ENCODE measurements at places on chromosomes 6 and 20.

DNA sequence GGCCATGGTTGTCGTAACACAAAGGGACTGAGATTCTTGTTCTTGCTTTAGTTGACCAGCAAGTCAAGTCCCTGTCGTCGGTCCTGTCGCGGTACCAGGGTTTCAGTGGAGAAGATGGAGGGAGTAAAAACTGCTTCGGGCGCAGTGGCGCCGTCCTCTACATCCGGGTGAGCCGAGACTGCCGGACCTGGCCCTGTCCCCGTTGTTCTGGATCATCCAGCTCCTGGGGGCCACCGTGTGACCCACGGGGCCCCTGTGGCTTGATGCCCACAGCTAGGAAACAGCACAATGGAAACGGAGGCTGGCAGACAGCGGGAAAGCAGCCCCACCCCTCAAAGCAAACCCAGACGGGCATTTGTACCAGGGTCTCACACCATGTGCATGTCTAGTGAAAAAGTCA is 15.0 kb downstream of the MTG2 start:
- no peak for DNase-seq

- no peak for DNase-seq
These were observed 375.0 kb downstream of the CDC5L start for GRCh38 chr6:44762496-44762895.

- DNase-seq = peak; percentile 94
These were observed 52.4 kb upstream of the RNF24 start for GRCh38 chr20:4067600-4068261.

- DNase-seq = peak; percentile 23
These were observed 96.1 kb downstream of the VEGFA start for GRCh38 chr6:43865932-43866645.

- no peak for DNase-seq
These were observed 148.1 kb downstream of the CEBPB start for GRCh38 chr20:50338479-50339391.

- no peak for DNase-seq
These were observed 809.9 kb downstream of the KIF16B start for GRCh38 chr20:15763366-15763765.

- DNase-seq = peak; percentile 42
These were observed 14.3 kb upstream of the FAM135A start for GRCh38 chr6:70398783-70399728.

- DNase-seq = no peak
These were observed 293.0 kb upstream of the CNR1 start for GRCh38 chr6:88459189-88459588.

GRCh38 chr6:26170181-26170580 is 83.0 kb downstream of the HFE start:
- no peak for DNase-seq

GRCh38 chr6:70415247-70415646 is 1.9 kb downstream of the FAM135A start:
- no peak for DNase-seq

DNA sequence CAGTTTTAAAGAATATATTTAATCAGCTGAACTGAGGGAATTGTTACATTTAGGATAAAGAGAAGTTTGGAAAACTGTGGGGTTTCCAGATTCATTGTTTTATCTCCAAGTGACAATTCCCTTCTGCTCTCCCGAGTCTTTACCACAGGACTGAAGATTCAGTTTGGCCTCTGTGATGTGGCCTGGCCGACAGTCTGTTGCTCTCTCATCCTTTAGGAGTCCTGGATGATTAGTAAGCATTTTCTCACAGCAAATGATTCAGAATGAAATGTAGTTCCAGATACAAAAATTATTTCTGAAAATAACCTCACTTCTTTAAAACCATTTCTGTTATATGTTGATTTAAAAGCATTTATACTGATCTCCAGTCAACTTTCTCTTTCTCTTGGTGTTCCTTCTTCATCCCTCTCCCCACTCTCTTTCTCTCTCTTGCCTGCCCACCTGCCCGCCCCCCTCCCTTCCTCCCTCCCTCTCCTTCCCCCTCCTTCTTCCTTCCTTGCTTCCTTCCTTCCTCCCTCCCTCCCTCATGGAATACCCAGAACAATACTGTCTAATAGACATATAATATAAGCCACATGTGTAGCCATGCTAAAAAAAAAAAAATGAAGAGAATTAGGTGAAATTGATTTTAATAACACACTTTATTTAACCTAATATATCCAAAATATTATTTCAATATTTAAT is 254.9 kb downstream of the PRL start:
- DNase-seq = peak; percentile 74

- no peak for DNase-seq
These were observed 79.7 kb downstream of the EDN1 start for GRCh38 chr6:12369781-12370262.

- no peak for DNase-seq
These were observed 47.4 kb upstream of the SAMD3 start for GRCh38 chr6:130269969-130270635.

GRCh38 chr6:100152201-100152600 is 158.2 kb upstream of the MCHR2 start:
- DNase-seq = peak; percentile 40

DNA sequence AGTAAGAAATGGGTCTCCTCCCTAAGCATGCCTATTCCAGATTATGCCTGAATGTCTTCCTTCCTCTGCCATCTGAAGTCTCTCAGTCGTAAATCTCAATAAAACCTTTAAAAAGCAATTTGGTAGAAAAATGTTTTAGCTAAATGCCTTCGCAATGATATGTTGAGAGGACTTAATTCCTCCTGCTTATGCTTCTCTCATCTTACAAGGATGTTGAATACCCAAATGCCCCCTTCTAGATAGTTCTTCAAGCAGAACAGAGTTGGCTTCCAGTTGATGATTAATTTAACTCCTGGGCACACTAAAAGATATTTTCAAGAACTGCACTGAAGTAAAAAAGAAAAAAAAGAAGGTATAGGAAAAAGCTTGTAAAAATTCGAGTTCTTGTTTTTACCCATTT is 275.0 kb upstream of the SPTLC3 start:
- no peak for DNase-seq

DNA sequence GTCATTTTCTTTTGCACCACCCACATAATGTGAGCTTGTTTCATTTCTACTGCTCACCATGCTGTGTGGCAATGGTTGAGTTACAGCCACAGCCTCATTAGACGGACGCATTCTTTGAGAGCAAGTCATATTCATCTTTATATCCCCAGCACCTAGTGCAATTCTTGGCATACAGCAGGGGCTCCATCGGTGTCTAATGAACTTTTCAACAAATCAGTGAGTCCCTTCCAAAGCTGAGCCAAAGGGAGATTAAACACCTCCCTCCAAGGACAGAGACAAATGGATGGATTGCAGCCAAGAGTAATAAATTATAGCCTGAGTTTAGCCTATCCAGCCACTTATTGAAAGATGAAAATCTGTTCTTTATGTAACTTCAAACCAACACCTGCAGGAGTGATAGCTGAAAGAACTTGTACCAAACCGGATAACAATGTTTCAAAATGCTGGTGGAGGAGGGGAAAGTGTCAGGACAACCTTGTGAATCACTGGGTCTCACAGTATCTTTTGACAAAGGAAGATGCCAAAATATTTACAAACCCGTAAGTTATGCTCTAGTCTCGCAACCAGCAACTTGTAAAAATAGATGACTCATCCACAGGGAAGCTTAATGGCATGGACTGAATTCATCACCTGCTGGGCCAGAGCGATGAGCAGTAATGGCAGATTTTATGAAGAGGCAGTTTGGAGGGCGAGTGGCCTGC is 139.0 kb downstream of the PXDC1 start:
- peak; percentile 96 for DNase-seq

- peak; percentile 78 for DNase-seq
These were observed 87.1 kb upstream of the NT5E start for GRCh38 chr6:85362652-85363310.

DNA sequence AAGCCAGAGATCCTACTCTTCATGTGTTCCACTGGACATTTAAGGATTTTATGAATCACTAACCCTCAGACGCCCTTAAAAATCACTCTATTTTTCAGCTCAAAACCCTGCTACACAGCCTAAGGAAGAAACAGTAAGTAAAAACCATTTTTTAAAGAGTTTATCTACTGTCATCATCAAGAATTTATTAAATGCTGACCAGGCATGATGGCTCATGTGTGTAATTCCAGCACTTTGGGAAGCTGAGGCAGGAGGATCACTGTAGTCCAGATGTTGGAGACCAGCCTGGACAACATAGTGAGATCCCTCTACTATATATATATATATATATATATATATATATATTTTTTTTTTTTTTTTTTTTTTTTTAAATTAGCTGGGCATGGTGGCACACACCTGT is 124.2 kb upstream of the ID4 start:
- DNase-seq = no peak

- no peak for DNase-seq
These were observed 52.9 kb upstream of the GPR31 start for GRCh38 chr6:167210375-167211294.

GRCh38 chr6:151380848-151381205 is 10.5 kb downstream of the ZBTB2 start:
- no peak for DNase-seq

DNA sequence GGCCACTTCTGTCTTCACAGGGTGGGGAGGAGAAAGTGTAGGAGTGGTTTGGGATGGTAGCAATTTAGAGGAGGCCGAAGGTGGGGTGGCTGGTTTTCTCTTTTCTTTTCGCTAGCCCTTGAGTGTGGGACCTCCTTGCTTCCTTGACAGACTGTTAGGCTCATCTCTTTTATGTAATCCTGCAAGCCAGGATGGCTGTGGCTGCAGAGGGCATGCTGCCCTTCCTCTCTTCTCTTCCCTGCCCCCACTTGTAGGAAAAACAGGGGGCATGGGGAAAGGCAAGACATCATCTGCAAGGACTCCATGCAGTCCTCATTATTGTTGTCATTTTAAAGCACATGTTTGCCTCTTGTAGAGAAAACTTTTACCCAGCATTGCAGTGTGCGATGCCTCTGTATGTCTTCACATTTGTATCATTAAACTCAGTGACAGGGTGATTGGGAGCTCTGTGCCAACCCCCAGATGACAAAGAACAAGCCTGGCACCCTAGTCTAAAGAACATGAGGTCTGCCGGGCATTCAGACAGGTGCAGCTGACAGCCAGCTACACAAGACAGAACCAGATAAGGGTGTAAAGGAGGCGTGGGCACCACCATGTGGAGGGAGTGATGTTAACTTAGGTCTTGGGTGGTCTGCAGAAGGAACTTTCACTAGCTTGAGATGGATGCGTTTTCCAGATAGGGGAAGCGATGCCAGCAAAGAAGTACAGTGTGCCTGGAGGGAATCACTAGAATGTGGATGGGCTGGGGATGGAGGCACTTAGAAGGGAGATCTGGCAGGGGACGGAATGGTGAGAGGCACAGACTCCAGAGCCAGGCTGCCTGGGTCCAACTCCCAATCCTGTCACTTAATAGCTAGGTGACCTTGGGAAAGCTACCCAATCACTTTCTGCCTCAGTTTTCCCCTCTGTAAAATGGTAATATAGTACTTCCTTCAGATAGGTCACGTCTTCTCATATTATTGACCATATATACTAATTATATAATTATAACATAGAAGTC is 207.6 kb downstream of the TBC1D7 start:
- no peak for DNase-seq

DNA sequence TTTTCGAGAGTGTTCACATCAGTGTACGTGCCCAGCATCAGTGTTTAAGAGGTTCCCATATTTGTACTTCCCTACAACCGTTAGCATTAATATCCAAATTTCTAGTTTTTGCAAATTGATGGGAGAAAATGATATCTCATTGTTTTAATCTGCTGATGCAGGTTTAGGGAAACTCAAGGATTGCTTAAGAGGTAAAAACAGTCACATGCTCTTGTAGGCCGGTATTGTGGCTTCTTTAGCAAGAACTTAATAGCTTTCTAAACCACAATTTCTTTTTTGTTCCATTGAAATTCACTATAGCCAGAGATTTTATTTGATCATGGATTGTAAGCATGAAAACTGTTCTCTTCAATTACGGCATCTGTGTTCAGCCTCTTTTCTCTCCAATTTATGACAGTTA is 29.5 kb downstream of the BEND6 start:
- DNase-seq = peak; percentile 50

GRCh38 chr20:19583532-19584175 is 174.4 kb upstream of the RIN2 start:
- peak; percentile 34 for DNase-seq

DNA sequence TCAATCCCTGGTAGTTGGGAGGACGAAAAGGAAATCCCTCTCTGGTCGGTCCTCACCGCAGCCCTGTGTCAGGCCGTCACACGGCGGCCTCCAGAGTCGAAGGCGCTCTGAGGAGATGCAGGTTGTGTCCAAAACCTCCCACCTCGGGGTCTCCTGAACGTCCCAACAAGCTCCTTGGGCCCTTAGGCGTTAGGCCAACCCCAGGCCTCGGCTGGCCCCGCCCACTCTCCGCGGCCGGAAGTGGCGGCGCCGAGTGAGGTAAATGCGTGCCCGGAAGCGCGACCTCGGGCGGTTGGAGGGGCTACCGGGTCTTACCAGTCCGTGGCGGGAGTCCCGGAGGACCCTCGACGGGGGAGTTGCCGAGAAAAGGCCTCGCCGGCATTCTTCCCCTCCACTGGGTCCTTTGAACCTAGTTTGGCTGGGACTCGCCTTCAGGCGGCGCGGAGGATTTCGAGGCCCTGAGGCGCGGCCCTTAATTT is at the start of gene TDRD6:
TDRD6 (plus strand) TSS at position 267 of the 479 bp plus-strand sequence. CDS start 244 bp downstream, outside the sequence.
- no peak for DNase-seq

DNA sequence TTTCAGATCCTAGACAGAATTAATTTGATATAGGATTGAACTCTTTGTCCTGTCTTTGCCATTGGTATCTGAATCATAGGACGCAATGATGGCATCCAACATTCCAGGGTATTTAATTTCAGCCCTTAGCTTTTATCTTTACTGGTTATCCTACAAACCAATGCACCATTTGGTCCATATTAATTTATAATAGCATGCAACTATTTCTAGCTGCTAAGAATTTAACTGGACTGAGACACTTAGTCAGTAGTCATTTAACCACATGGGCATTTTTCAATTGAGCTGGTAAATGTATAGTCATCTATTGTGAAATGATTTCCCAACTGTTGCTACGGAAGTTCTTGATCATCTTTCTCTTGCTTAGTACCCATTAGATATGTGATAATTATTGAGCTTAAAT is 141.1 kb downstream of the CD164 start:
- DNase-seq = peak; percentile 87

GRCh38 chr20:46994341-46994740 is 99.7 kb downstream of the EYA2 start:
- no peak for DNase-seq

GRCh38 chr20:10739134-10739533 is 65.3 kb upstream of the JAG1 start:
- no peak for DNase-seq

DNA sequence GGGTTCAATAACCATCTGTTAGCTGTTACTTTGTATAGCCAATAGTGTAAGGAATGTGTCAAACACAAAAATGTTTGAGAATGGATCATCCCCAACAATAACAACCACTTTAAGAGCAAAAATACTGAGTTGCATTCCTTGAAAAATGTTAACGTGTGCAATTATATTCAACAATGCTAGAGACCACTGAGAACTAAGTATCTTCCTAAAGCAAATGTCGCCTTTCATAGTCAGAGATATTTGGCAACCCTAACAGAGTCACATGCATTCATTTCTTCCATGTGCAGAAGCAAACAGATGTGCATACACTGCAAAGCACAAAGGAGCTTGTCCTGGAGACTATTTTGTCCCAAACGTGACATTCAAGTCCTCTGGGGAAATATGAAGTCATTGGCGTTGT is 448.6 kb downstream of the GJA1 start:
- no peak for DNase-seq

- DNase-seq = no peak
These were observed 79.5 kb downstream of the CDH4 start for GRCh38 chr20:61331543-61331942.

Data from fibroblast of mammary gland (primary cell).